ENCODE measurements at places on chromosomes 12 and 14.

DNA sequence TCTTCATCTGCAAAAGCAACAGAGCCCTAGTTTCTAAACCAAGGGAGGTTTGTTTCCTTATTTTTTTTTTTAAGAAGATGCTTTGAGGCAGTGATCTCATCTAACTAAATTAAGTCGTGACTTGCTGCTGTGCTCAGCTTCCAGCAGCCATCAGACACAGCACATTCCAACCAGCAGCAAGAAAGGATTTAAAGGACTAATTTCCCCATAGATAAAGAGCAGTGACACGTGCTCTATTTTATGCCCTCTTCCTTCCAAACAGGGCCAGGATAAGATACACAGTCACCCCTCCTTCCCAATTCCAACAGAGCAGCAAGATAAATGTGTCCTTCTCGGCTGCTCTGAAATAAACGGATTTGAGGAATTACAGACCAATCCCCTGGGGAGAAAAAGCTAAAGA lies 81.7 kb downstream of the PRKAB1 start:
- DNase-seq = no peak

GRCh38 chr12:78338054-78338785 lies 507.5 kb downstream of the NAV3 start:
- DNase-seq = no peak

- no peak for DNase-seq
Measured at GRCh38 chr12:88625356-88625755, 45.1 kb upstream of the KITLG start.

- no peak for DNase-seq
Measured at GRCh38 chr14:94867946-94868771, 98.2 kb upstream of the GSC start.

GRCh38 chr14:47730296-47730695 lies 54.9 kb upstream of the MDGA2 start:
- DNase-seq = no peak

DNA sequence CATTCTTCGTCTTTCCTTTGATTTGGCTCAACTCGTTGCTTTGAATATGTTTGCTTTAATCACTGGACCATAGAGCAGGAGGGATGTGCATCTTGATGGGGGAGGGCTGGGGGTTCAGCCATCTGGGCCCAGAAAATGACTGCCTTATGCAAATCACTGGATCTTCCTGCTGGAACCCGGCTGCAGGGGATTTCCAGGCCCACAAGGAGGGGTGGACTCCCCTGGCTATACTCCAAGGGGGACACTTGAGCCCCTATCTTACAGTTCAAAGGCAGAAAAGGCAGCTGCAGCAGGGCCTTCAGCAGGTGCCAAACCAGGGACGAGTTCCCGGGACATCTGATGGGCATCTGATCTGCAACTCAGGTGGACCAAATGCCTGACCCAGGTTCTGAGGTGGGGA lies 122.5 kb downstream of the DICER1 start:
- no peak for DNase-seq

GRCh38 chr12:54364413-54364812 lies at the start of gene GPR84:
TSS of gene GPR84 (minus strand) at chr12:54364486. CDS start at chr12:54363851, 635 bp downstream.
- no peak for DNase-seq

DNA sequence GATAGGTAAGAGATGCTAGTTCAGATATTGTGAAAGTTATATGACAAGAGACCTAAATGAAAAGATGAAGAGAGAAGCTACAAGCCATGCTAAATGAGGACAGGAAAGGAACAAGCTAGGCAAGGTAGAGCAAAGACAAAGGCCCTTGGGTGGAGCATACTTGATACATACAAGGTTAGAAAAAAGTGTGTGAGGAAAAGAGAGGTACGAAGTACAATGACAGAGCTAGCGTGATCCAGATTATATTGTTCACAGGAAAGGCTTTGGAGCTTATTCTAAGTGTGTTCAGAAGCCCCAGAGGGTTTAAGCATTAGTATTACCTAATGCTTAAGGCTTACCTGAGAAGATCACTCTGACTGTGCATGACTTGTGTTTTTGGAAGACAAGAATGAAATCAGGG lies 75.0 kb downstream of the SLCO1B3 start:
- no peak for DNase-seq

GRCh38 chr14:95184413-95184790 lies 27.1 kb upstream of the DICER1 start:
- DNase-seq = no peak

DNA sequence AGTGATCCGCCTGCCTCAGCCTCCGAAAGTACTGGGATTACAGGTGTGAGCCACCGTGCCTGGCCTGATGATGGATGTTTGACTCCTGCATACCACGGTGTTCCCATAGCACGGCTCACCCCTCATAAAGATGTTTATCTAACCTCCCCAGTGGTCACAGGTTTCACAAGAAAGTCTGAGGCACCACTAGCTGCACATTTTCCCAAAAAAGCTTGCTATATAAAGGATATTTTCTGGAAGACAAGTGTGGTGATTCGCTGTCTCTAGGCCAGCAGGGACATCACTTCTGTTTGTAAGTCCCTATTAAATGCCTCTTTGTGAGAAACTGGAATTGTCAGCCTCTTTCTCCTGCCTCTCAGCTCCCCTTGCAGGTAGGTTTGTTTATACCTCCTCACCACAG lies 18.3 kb downstream of the PLEK2 start:
- no peak for DNase-seq

GRCh38 chr14:71539650-71540285 lies 392.5 kb upstream of the RGS6 start:
- peak; percentile 24 for DNase-seq

GRCh38 chr14:60760644-60761364 lies 26.2 kb downstream of the MNAT1 start:
- no peak for DNase-seq

GRCh38 chr14:100159865-100160533 lies 554 bp upstream of the DEGS2 start:
- no peak for DNase-seq

- no peak for DNase-seq
Measured at GRCh38 chr14:53412819-53413675, 259.9 kb upstream of the DDHD1 start.

- DNase-seq = no peak
Measured at GRCh38 chr14:49863487-49864281, 11.1 kb upstream of the NEMF start.

DNA sequence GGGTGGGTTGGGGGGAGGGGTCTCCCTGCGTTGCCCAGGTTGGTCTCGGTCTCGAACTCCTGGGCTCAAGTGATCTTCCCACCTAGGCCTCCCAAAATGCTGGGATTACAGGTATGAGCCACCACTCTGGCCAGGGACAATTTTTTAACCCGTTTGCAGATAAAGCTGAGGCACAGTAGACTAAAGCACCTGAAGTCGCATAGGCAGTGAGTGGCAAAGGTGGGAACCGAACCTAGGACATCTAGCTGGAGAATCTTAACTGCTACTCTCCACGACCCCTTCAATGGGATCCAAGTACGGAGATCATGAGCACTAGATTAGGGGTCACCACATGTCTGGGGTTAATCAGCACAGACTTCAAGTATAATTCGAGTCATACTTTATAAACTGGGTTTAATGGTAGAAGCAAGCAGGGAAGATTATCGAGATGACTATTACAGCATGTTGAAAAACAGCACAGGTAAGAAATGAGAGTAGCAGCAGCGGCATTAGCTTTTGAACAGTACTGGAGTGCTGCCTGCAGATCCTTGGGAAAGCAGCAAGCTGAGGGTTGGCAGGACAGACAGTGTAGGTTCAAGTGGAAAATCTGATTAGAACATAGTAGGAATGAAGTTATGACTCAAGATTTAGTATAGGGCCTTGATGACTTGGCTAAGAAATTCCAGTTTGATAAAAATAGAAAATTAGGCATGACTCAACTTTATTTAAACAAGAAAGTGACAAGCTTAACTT lies 23.9 kb downstream of the NID2 start:
- peak; percentile 71 for DNase-seq

- no peak for DNase-seq
Measured at GRCh38 chr12:132190012-132190755, 45.9 kb downstream of the NOC4L start.
